RPMI7951 (cell line): ENCODE measurements at places on chromosomes 2 and 18.

DNA sequence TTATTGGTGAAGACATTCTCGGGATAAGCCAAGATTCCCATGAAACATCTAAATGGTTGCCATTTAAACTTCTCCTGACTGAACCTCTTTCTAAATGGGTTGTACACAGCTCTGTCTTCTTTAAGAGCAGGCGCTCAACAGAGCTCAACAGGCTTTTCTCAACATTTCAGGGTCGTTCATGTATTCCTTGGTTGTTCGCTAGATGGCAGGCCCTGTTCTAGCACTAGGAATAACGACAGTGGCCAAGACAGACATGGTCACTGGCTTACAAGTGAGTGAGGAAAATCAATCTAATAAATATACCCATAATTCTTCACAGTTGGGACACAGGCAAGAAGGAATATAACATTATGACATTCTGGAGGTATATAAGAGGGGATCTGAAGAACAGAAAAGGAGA is 154.5 kb downstream of the SMAD2 start:
- peak; percentile 40 for DNase-seq

DNA sequence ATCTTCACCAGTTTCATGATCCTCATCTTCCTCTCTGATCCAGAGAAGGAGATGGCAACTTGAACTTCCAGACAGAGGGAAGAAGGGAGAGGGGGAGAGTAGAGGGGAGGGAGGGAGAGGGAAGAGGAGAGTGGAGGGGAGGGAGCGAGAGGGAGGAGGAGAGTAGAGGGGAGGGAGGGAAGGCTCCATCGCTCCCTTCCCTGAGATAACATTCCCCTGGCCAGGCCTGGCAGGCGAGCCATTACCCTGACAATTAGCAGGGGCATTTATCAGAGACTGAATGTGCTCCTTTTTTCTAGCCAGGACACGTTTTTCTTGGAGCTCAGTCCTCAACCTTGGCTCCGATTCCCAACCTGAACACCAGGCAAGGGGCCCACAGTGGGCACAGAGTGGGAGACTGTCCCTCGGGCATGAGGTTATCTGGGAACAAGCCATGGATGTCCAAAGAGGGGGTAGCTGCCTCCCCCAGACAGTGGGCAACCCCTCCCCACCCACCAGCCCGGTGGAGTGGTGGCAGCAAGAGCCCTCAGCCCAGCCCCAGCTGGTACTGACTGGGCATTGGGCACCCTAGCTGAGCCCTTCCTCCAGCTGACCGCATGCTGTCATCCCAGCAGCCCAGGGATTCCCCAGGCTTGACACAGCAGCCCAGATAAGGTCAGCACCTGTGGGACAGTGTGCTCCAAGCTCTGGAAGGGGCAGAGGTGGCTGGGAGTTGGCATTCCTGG is 81.8 kb downstream of the TNS1 start:
- peak; percentile 28 for DNase-seq

DNA sequence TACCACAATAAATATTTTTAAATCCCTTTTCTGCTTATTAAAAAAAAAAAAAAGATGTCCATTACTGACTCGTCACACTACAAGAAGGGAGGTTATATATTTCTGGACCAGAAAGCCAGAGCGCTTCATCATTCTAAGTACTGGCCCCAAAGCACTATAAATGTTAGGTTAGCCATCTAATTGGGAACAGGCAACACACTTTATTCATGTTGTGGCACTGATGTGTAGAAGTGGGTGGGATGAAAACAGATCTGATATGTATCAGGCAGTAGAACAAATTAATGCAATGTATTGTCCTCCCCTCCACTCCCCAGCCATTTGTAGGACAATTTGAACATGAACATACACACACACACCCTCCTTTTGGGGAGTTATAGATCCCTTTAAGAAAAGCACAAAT is 24.4 kb downstream of the LANCL1 start:
- no peak for DNase-seq

DNA sequence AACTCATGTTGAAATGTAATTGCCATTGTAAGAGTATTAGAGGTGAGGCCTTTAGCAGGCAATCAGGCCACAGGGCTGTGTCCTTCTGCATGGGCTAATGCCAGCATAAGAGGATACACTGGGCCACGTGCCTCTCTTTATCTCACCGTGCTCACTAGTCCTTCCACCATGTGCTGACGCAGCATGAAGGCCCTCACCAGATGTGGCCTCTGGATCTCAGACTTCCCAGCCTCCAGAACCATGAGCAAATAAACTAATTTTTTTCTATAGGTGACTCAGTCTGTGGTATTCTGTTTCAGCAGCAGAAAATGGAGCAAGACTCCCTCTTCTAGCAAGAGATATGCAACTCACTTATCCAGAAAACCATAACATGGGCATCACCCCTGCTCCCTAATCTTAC is 149.7 kb upstream of the ZNF236 start:
- peak; percentile 21 for DNase-seq

GRCh38 chr18:48919547-48919946 is 31.2 kb downstream of the SMAD7 start:
- no peak for DNase-seq

DNA sequence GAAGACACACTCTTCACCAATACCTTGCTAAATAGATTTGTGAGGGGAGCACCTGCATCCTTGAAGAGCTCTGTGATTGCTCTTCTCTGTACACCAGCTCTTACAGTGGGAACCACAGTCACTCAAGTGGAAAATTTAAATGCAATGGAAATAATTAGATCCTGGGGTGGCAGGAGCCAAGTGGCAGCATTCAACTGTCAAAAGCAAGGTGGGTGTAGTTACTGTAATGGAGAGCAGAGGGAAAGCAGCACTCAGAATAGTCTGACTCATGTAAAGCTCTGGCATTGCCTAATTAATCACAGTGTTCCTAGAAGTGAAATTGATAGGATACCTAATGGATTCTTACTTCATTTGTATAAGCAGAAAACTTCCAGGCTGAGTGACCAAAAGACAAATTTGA is 245.8 kb downstream of the KCNE4 start:
- peak; percentile 24 for DNase-seq

DNA sequence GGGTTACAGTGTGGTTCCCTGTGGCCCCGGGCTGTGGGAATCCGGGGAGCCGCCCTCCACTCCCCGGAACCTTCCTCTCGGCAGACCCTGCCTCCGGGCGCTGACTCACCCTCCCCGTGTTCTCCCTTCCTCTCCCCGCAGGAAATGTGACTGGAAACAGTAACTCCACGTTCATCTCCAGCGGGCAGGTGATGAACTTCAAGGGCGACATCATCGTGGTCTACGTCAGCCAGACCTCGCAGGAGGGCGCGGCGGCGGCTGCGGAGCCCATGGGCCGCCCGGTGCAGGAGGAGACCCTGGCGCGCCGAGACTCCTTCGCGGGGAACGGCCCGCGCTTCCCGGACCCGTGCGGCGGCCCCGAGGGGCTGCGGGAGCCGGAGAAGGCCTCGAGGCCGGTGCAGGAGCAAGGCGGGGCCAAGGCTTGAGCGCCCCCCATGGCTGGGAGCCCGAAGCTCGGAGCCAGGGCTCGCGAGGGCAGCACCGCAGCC is 59.5 kb downstream of the TNFRSF11A start:
- DNase-seq = peak; percentile 49

- peak; percentile 11 for DNase-seq
These were observed 66.5 kb upstream of the ACKR3 start for GRCh38 chr2:236503100-236503499.

DNA sequence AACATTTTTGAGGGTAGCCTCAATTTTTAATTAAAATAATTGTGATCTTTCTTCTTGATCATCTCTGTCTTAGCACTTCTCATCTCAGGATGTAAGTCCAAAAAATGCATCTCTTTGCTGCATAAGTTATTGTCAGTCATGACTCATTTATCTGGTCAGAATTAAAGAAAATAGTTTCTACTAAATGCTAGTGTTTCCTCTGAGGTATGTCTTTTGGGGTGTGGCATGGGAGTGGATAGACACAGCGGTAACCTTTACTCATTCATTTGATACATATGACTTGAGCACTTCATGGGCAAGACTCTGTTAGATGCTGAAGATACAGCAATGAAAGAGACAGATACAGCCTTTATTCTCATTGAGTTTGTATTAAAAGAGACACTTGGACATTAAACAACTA is 284.7 kb downstream of the IRS1 start:
- peak; percentile 52 for DNase-seq

GRCh38 chr2:65819963-65820362 is 387.6 kb upstream of the SPRED2 start:
- DNase-seq = no peak

DNA sequence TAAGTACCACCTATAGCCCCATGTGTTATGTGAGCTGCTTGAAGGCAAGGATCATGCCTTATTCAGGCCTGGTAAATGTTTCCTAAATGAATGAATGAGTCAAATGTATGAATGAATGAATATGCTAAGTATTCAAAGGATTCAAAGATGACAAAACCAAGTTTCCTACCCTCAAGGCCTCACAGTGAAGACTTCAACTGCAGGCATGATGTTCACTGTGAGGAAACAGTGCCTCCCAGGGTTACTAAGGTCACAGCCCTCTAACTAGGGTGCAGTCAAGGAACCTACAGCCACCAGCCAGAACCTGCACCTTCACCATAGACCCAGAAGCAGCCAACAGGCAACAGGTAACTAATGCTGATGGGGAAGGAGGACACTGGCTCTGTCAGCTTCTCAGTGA is 69.3 kb downstream of the SUMO1 start:
- no peak for DNase-seq

DNA sequence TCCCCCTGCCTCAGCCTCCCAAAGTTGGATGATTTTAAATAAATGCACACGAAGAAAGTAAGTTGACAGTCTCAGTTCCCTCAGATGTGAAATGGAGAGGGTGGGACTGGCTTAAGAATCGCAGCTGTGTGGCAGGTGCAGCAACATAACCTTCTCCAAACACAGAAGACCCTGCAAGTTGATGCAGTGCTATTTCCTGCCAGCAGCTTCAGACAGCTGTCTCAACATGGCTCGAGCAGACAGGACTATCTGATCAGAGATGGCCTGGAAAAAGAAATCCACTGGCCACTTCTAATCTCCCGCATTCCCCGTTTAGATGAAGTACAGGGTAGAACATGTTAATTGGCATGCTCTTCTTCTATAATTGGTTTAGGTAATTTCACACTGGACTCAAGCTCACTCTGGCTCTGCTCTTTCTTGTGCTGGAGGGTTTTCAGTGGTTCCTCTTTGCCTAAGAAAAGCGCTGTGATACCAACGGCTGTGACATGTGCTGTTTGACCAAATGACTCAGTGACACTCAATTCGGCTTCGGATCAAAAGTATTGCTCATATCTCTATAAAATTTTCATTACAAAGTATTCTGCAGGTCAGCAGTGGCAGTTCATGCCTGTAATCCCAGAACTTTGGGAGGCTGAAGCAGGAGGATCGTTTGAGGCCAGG is 40.2 kb downstream of the MYOM1 start:
- no peak for DNase-seq

DNA sequence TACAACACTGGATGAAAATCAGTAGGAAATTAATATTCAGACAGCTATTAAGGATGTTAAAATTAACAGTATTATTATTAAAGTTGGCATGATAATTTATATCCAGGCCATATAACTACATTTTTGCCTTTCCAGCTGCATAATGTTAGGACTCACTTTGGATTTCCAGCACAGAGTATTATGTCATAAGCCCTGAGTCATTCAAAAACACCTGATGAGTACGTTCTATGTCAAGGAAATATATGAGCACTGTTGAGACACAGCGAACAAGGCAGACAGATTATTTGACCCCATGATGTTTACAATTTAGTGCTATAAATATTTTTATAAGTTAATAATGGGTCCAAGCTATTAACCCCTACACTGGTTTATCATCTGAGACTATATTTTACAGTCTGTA is 59.8 kb upstream of the RIT2 start:
- no peak for DNase-seq

DNA sequence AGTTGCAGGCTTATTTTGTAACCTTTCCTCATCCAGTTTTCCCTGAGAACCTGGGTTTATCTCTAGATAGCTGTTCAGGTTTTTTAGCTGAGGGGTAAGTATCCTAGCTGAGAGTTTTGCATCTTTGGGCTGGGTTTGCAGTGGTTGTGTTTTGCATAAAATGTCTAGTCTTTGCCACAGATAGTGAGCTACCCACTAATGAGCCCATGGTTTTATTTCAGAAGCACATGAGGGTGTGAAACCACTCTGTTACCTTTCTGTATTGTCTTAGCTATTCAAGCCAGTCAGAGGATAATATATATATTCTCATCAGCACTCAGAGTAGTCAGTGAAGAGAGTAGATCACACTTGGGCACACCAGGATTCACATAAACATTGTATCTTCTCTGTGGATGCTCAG is 24.6 kb upstream of the TXNDC2 start:
- no peak for DNase-seq

DNA sequence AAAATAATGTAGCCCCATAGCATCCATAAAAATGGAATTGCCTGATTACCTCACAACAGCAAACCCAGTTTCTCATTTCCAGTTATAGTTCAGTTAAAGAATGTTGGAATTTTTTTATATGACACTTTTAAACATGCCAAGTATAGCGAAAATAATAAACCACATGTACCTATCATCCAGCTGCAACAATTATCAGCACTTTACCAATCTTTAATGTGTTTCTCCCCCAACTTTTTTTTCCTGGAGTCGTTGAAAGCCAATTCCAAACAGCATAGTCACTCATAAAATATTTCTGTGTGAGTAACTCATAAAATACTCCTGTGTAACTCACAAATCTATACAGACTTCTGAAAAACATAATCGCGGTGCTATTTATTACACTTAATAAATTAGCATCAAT is 38.1 kb downstream of the SMAD4 start:
- no peak for DNase-seq

DNA sequence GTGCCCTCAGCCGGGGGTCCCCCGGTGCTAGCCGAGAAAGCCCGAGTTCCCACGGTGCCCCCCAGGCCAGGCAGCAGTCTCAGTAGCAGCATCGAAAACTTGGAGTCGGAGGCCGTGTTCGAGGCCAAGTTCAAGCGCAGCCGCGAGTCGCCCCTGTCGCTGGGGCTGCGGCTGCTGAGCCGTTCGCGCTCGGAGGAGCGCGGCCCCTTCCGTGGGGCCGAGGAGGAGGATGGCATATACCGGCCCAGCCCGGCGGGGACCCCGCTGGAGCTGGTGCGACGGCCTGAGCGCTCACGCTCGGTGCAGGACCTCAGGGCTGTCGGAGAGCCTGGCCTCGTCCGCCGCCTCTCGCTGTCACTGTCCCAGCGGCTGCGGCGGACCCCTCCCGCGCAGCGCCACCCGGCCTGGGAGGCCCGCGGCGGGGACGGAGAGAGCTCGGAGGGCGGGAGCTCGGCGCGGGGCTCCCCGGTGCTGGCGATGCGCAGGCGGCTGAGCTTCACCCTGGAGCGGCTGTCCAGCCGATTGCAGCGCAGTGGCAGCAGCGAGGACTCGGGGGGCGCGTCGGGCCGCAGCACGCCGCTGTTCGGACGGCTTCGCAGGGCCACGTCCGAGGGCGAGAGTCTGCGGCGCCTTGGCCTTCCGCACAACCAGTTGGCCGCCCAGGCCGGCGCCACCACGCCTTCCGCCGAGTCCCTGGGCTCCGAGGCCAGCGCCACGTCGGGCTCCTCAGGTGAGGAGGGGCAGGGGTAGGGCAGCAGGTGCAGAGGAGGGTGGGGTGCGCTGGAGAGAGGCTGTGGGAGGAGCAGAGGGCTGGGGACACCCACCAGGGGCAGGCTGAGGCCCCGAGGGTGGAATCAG is 14.1 kb upstream of the GMPPA start:
- no peak for DNase-seq

- DNase-seq = no peak
These were observed 27.9 kb downstream of the WDR33 start for GRCh38 chr2:127783101-127783500.
